ENCODE measurements at places on chromosomes 5 and 9. TPM values are rescaled to one million over a fixed set of nuclear protein-coding genes. Genes with fewer than 3 reads are reported as not detected.

The SCGB3A1 gene
- not detected for total RNA-seq

The LCN9 gene
- total RNA-seq, result not detected

The ORM2 gene
- 0.79 TPM for total RNA-seq

The MSX2 gene
- total RNA-seq, result 10.9 TPM

The CCDC152 gene
- total RNA-seq, result 3.1 TPM

The PHF24 gene
- 0.49 TPM for total RNA-seq

The CACNA1B gene
- 0.30 TPM for total RNA-seq

The KIF4B gene
- total RNA-seq, result not detected

The ADCY2 gene
- 6.9 TPM for total RNA-seq

The FIBCD1 gene
- total RNA-seq, result 0.10 TPM

The ZNF474 gene
- 0.79 TPM for total RNA-seq

The ESM1 gene
- total RNA-seq, result 4.6 TPM

The C9orf50 gene
- total RNA-seq, result not detected

The FAM78A gene
- 3.6 TPM for total RNA-seq

The TRIP13 gene
- 6.5 TPM for total RNA-seq

The PRRX2 gene
- total RNA-seq, result 9.4 TPM

The NUP214 gene
- 21.7 TPM for total RNA-seq

The CA9 gene
- total RNA-seq, result 2.2 TPM

The TLR4 gene
- total RNA-seq, result 14.2 TPM
